Astrocyte (in vitro differentiated cells and primary cell): ENCODE measurements at places on chromosomes 16 and 17. TPM values are rescaled to one million over a fixed set of nuclear protein-coding genes. Genes with fewer than 3 reads are reported as not detected.

The SOX15 gene
- 1.7 and 4.0 TPM in 2 replicates for total RNA-seq

The CRYM gene
- total RNA-seq: 0.34 and 0.50 TPM in 2 replicates

DNA sequence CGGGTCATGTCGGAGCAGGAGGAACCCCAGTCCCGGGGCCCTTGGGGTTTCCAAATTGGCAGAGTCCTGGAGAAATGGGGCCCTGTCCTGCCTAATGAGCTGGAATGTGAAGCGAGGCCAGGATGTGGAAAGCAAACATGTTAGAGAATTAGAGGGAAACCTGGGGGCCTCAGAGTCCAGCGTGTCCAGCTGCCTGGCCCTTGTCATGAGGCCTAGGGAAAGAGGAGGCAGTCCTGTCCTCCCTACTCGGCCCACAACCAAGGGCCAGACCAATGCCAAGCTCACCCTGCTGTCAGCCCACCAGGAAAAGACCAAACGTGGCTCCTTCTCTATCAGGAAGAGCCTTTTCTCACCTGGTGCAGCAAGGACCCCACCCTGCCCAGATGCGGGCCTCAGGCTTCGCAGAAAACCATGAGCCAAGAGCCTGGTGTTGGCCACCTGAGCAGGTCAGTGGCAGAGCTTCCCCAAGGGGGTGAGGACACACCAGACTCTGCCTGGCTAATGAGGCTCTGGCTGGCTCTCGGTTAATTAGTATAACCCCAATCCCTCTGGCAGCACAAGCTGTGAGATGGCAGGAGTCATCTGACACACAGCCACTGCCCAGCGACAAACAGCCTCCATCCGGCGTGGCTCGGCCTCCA is 10.1 kb downstream of the TEKT5 start:
- no peak overlapping the region for H3K27ac ChIP-seq
- no peaks in the 10 kb centered on the region for H3K4me1 ChIP-seq
- no peak overlapping the region for H3K4me3 ChIP-seq

The SLC5A10 gene
- 0.14 TPM in 1 of 2 replicates, not detected in the other for total RNA-seq

- no peak overlapping the region for H3K27ac ChIP-seq
- H3K4me1 ChIP-seq: peaks cover 16% of the 10 kb centered on the region
- no peak overlapping the region for H3K4me3 ChIP-seq
Measured at GRCh38 chr17:45073414-45074070, 12.4 kb downstream of the NMT1 start.

DNA sequence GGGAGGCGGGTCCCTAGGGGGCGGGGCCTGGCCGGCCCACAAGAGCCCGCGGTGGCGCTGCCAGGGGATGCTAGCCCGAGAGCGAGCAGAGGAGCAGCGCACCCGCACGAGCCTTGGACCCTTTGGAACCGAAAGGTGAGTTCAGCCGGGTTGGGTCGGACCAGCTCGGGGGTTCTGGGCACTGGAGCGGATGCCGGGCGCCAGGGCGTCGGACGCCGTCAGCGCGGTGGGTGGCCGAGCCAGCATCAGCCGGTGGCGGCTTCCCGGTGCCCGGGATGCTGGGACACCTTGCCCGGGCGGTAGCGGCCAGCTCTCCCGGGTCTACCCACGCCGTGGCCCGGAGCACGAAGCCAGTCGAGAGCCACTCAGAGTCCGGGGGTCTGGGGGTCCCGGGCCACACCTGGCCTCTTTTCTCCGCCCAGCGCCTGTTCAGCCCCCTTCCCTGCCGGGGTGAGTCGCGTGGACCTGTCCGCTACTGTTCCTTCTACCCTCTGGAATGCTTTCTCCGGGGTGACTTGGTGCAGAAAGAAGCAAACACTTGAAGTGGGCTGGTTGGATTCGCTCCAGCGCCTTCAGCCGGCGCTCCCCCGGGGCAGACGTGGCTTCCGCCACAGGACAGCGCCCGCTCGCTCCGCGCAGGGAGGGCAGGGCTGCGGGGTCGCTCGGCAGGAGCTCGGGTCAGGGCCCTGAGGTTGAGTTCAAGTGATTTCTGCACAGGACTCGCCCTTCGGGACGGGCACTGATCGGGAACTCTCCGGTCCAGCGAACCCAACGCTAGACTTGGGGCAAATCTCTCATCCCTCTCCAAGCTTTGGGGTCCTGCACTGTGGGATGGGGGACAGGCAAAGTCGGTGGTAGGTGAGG is at the start of gene SCNN1G:
Gene SCNN1G, plus strand, starts transcription at position 67 of the 864 bp plus-strand sequence. CDS start 3,527 bp downstream, outside the sequence.
- H3K27ac ChIP-seq: no peak within 1 kb of the TSS
- no peak for DNase-seq
- H3K36me3 ChIP-seq: no peaks in the 10 kb centered on the region
- no peak within 1 kb of the TSS for H3K4me3 ChIP-seq
- peaks cover 5% of the 10 kb centered on the region for H3K4me1 ChIP-seq
- peaks cover 26% of the 10 kb centered on the region for H3K27me3 ChIP-seq

GRCh38 chr17:58338841-58339754 is 10.5 kb upstream of the TSPOAP1 start:
- H3K36me3 ChIP-seq: no peaks in the 10 kb centered on the region
- peak overlapping the region; percentile 56 for H3K27ac ChIP-seq
- no peaks in the 10 kb centered on the region for H3K27me3 ChIP-seq
- DNase-seq: peak; percentile 68

The CHD9NB gene
- total RNA-seq: 2.8 and 3.3 TPM in 2 replicates

GRCh38 chr16:17827313-17827712 is 356.6 kb upstream of the XYLT1 start:
- H3K4me1 ChIP-seq: peaks cover 11% of the 10 kb centered on the region
- DNase-seq: peak; percentile 68
- peak overlapping the region; percentile 31 for H3K27ac ChIP-seq
- no peaks in the 10 kb centered on the region for H3K36me3 ChIP-seq
- no peaks in the 10 kb centered on the region for H3K27me3 ChIP-seq
- no peak overlapping the region for H3K4me3 ChIP-seq

DNA sequence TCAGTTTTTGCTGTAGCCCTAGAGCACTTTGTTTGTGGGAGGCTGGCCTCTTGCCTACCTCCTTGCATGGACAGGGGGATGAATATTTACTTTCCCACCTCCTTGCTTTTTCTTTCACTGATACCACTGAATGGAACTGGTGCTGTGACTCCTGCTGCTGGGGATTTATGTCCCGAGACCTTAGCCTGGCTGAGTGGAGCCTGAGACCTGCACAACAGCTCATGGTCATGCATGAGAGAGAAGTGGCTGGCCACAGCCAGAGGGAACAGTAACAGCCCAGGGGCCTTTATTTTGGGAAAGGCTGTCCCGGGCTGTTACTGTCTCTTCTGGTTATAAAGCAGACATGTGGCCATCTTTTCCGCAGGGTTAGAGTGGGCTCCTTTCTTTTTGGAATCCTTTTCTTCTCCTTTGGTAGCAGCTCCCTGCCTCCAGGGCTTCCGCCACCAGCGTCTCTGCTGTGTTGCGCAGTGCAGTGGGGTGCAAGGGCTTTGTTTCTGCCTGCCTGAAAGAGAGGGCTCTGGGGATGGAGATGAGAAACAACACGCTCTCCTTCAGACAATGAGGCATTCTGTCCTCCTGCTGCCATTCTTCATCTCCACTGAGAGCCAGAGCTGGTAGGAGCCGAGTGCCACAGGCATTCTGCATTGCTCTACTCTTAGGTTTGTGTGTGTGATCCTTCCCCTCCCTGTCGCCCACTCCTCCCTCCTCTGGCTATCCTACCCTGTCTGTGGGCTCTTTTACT is 14.5 kb downstream of the SNX11 start:
- peaks cover 37% of the 10 kb centered on the region for H3K36me3 ChIP-seq
- H3K4me1 ChIP-seq: no peaks in the 10 kb centered on the region
- no peak for DNase-seq
- H3K4me3 ChIP-seq: no peak overlapping the region

DNA sequence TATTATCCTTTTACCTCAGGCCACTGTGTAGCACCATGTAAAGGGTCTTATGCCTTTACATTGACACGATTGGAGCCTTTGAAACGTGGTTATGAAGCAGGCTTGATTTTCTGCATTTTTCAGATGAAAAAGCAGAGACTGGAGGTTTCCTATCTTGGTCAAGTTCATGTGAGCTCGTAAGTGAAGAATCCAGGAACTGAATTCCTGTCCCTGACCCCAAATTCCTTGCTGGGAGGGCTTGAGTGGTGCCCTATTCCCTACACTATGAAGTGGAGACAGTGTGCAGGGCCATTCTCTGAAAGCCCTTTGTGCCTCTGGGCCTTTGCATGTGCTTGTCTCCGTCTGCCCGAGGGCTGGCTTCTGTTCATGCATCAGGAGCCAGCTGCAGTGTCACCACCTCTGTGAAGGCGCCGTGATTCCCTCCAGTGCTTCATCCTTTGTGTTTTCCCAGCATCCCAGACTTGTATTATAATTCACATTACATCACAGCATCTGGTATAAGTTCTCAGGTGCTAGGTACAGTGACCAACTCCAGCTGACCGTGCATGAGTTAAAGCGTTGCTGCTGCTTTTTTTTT is 181.1 kb downstream of the SNX29 start:
- peak overlapping the region; percentile 5 for H3K27ac ChIP-seq
- H3K4me3 ChIP-seq: no peak overlapping the region
- H3K4me1 ChIP-seq: peaks cover 33% of the 10 kb centered on the region
- no peaks in the 10 kb centered on the region for H3K36me3 ChIP-seq

- H3K36me3 ChIP-seq: no peaks in the 10 kb centered on the region
- DNase-seq: no peak
- no peak within 1 kb of the TSS for H3K27ac ChIP-seq
- H3K27me3 ChIP-seq: no peaks in the 10 kb centered on the region
- peaks cover 4% of the 10 kb centered on the region for H3K4me1 ChIP-seq
Measured at GRCh38 chr16:1414532-1415260, at the start of gene UNKL. UNKL (minus strand) TSS chr16:1414704; CDS start chr16:1414691, 13 bp downstream.
